NCI-H2171 treated with DMSO at 0.1 percent for 48 hours (cell line): ENCODE measurements at places on chromosomes 5 and 9.

GRCh38 chr9:137160054-137160425, 9.8 kb downstream of the LRRC26 start:
- no peak for DNase-seq

DNA sequence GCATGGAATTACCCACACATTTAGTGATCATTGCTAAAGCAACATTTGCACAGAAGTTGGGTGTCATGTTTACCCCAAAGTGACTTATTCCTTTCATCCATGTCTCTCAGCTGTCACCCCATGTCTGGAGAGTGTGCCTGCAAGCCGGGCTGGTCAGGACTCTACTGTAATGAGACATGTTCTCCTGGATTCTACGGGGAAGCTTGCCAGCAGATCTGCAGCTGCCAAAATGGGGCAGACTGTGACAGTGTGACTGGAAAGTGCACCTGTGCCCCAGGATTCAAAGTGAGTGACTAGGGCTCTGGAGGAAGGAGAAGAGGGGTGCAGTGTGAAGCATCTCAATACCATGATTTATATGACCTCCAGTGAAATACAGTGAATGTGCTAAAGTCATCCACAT, 99.9 kb upstream of the PRRC1 start:
- no peak for DNase-seq

DNA sequence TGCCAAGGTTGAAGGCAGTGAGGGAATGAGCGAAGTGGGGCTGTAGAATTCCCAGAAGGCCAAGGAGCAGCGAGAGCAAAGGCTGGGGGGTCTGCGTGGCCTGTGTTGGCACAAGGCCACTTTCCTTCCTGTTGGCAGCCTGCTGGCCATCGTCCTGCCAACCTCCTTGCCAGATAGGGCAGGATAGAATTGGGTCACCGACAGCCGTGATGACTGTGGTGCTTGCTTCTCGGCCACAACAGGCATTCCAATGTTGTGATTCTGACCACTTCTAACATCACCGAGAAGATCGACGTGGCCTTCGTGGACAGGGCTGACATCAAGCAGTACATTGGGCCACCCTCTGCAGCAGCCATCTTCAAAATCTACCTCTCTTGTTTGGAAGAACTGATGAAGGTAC, 18.9 kb downstream of the TRIP13 start:
- DNase-seq: no peak

DNA sequence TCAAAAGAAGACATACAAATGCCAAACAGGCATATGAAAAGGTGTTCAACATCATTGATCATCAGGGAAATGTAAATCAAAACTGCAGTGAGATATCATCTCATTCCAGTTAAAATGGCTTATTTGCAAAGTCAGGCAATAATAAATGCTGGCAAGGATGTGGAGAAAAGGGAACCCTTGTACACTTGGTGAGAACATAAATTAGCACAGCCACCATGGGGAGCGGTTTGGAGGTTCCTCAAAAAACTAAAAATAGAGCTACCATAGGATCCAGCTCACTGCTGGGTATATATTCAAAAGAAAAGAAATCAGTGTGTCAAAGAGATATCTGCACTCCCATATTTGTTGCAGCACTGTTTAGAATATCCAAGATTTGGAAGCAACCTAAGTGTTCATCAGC, 50.3 kb downstream of the AP3S1 start:
- DNase-seq: no peak

DNA sequence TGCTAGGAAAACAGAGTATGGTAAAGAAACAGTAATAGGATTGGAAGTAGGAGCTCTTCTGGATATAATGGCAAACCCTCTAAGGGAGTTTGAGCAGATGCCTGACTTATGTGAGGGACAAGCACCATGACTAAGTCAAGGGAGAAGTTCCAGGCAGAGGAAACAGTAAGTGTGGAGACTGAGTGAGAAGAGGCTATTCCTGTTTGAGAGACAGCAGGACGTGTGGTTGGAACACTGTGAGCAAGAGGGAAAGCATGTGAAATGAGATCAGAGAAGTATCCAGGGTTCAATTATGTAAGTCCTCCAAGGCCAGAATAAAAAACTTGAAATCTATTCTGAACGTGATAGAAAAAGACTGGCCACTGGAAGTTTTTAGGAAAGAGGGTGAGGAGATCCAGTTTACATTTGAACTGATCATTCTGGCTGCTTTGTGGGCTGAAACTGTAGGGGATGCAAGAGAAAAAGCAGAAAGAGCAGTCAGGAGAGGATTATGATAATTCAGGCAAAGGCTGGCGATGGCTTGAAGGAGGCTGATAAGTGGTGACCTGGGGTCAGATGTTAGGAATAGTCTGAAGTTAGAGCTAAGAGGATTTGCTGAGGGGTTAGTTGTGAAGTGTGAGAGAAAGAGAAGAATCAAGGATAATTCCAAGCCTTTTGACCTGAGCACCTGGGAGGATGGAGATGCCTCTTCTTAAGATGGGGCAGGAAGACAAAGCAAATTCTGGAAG, 19.2 kb downstream of the DMAC1 start:
- no peak for DNase-seq

GRCh38 chr9:98074115-98074990, 17.8 kb downstream of the NANS start:
- peak; percentile 68 for DNase-seq

DNA sequence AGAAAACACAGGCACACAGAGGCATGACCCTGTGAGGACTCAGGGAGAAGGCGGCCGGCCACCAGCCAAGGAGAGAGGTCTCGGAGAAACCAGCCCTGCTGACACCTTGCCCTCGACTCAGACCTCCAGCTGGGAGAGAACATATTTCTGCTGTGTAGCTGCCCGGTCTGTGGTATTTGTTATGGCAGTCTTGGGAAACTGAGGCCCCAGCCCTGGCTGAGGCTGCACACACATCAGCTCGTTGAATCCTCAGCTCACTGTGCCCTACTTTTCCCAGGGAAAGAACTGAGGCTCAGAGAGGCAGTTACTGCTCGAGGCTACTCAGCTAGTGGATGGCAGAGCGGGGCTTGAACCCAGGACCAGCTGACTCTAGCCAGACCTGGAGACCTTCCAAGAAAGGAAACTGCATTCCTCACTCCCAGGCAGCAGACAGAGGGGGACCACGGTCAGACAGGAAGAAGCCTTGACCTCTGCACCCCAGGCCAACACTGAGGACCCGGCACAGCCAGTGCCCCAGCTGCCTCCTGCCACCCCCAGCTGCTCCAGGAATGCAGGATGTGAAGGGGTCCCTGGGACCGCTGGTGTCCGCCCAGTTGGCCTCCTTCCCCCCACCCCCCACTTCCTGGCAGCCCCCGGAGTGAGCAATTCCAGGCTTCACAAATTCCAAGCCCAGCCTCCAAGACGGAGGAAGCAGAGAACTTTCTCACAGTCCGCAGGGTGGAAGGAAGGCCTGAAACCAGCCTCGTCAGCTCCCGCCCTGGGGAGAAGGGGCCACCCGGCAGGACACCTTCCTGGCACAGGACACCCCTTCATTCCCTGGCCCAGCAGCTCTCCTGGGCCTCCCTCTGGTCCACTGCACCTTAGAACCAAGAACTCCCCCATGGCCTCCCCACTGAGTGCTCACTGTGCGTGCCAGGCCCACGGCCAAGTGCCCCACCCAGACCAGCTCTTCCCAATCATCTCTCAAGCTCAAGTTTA, 69.9 kb downstream of the LRSAM1 start:
- no peak for DNase-seq

GRCh38 chr5:113212244-113212920, 222.4 kb downstream of the TSSK1B start:
- peak; percentile 82 for DNase-seq
